Amniotic stem cell (primary cell): ENCODE measurements at places on chromosomes 16 and 17.

GRCh38 chr17:80277751-80278671 is 17.4 kb downstream of the RNF213 start:
- no peak for DNase-seq

DNA sequence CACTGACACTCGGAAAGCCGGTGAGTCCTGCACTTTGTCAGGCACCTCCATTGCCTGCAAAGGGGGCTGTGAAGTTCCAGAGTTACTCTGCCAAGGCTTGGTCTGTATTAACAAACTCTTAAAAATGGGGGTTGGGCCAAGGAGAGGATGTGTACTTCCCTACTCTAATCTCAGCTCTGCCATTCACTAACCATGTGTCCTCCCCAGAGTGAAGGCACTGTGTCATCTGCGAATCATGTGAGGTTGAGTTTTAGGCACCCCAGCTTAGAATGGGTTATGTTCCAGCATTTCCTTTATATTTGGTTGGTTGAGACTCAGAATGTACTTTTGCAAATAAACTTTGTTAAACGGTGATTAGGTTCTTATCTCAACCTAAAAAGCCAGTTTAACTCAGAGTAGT is 24.9 kb downstream of the ERCC4 start:
- DNase-seq, result no peak

- no peak for DNase-seq
Measured at GRCh38 chr17:59287452-59287851, 44.0 kb upstream of the YPEL2 start.

- no peak for DNase-seq
Measured at GRCh38 chr16:80230328-80231120, 310.3 kb upstream of the DYNLRB2 start.

GRCh38 chr16:12336141-12336540 is 359.6 kb downstream of the SNX29 start:
- DNase-seq, result no peak

- no peak for DNase-seq
Measured at GRCh38 chr17:68775318-68775717, 174.2 kb upstream of the FAM20A start.

DNA sequence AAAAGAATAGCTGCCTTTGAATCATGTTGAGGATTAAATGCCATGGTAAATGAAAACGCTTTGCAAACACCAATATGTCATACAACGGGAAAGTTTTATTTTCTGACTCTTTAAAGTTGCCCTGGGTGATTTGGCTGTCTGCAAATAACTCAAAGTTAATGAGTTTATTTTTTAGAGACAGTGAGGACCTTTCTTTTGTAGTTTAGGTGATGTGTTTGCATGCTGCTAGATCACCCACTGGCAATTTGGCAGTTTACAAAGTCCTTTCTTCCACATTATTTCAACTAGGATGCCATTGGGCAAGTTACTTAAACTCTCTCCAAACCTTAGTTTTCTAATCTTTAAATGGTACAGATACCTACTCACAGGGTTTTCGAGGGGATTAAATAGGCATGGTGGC is 37.8 kb downstream of the GDE1 start:
- DNase-seq, result no peak

DNA sequence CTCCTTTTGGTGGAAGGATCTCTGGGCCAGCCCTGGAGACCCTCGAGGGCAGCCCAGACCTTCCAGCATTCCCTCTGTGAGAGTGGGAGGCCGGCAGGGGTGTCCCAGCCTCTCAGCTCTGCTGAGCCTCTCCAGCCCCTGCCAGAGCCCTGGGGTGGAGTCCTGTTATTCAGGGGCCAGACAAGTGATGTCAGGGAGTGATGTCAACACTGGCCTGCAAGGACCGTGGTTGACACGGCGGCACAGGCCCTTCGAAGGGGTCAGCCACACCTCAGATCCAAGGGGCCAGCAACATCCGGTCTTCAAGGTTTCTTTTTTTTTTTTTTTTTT is 231.2 kb downstream of the KATNIP start:
- DNase-seq, result no peak

GRCh38 chr16:27174798-27175197 is 28.5 kb upstream of the KDM8 start:
- no peak for DNase-seq

DNA sequence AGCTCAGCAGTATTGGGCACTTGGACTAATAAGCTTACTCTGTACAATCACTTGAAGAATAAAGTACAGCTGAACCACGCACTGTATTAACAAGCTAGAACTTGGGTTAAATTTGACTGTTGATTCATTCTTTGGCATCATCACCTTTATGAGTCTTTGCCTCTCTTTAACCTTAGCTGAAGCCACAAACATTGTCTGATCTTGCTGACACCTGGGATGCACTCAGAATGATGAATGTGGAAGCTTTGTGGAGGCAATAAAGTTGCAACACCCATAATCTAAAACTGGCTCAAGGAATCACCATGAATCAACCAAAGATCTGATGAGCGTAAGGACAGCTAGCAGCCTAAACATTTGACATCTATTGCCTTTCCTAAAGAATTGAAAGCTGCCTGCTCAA is 590.6 kb upstream of the SOX9 start:
- no peak for DNase-seq

DNA sequence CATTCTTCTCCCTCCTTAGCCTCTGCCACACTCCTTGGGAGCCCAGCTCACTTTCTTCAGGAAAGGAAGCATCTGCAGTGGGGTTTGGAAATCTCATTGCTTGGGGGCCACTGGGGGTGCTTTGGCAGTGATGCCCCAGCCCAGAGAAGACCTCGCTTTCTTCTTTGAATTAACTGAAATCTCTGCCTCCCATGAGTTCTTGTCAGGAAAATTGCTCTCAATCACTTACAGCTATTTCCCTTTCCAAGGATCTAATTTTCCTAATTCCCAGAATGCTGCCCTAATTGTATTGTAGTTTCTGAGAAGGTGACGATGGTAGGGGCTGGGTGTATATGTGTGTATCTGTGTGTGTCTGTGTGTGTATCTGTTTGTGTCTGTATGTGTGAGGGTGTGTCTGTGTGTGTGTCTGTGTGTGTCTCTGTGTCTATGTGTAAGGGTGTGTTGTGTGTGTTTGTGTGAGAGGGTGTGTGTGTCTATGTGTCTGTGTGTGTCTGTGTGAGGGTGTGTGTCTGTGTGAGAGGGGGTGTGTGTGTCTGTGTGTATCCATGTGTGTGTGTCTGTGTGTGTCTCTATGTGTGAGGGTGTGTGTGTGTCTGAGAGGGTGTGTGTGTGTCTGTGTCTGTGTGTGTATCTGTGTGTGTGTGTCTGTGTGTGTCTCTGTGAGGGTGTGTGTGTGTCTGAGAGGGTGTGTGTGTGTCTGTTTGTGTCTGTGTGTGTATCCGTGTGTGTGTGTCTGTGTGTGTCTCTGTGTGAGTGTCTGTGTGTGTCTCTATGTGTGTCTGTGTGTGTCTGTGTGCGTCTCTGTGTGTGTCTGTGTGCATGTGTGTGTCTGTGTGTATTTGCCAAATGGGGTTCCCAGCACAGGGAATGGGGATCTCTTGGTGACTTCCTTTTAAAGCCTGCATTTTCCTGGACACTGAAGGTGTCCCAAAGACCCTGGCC is 83.5 kb upstream of the DNAJA2 start:
- no peak for DNase-seq

DNA sequence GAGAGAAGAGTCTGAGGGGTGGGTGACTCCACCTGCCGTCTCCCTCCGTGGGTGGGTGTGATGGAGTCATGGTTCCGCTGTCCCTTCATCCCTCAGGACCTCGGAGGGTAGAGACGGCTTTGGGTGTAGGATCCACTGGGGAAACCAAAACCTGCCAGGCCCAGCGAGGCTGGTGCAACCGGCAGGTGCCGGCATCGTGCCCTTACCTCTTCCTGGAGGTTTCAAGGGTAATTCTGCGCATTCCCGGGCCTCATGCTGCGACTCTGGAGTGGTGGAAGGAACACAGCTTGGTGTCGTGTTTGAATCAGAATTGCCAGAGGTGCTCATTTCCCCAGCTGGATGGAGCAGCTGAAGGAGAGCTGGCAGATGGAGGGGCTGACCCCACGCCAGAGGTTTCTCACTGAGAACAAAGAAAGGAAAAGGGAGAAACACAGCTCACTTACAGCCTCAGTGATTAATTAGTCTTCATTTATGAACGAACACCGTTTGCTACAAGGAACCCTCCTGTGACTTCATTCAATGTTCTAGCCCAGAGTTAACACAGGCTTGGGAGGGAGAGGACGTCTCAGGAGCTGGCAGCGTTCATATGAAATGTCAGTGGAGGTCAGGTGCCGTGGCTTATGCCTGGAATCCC is 16.3 kb upstream of the ATP2A3 start:
- no peak for DNase-seq

DNA sequence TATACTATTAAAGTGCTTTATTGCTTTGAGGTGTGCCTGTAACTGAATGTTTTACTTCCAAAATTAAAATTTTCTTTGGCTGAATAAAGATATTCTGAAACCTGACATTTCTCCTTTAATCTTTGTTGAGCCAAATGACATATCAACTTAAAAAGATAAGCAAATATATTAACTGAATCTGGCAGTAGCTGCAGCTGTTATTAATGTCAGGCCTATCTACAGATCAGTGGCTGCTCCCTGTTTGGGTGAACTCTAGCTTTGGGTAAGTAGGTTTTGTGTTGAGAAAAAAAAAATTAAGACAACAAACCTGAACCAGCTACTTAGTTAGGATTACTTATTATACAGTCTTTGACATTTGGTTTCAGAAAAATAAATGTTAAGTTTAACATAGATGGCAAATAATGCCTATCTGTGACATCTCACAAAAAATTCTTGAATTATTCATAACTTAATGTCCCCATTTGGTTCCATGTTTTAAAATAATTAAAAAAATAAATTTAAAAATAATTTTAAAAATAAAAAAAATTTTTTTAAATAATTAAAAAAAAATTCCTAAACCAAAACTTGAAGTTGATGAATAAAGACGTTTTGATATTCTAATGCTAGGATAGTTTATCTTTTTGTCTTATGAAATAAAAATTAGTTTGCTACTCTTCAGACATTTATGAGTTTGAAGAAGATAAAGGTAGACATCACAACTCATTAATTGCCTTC is 19.8 kb downstream of the CPD start:
- DNase-seq, result no peak
